ENCODE measurements at places on chromosomes 11 and 22.

GRCh38 chr22:29207243-29207550, 1.5 kb downstream of the EMID1 start:
- no peak for DNase-seq

DNA sequence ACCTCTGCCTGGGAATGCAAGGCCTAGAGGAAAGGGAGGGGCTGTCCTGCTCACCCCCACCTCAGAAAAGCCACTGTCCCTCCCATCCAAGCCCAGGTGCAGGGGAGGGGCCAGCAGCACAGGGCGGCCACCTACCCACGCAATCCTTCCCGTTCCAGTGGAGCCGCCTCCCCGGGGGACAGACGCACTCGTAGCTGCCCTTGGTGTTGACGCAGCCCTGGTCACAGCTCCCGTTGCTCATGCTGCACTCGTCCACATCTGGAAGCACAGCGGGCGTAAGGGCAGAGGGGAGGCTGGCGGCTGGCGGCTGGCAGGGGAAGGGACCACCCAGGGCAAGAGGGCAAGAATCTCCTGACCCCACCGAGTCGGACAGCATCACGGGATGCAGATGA, 40.3 kb upstream of the TTLL12 start:
- no peak for DNase-seq

GRCh38 chr22:37892566-37893335, 13.3 kb upstream of the MICALL1 start:
- no peak for DNase-seq

DNA sequence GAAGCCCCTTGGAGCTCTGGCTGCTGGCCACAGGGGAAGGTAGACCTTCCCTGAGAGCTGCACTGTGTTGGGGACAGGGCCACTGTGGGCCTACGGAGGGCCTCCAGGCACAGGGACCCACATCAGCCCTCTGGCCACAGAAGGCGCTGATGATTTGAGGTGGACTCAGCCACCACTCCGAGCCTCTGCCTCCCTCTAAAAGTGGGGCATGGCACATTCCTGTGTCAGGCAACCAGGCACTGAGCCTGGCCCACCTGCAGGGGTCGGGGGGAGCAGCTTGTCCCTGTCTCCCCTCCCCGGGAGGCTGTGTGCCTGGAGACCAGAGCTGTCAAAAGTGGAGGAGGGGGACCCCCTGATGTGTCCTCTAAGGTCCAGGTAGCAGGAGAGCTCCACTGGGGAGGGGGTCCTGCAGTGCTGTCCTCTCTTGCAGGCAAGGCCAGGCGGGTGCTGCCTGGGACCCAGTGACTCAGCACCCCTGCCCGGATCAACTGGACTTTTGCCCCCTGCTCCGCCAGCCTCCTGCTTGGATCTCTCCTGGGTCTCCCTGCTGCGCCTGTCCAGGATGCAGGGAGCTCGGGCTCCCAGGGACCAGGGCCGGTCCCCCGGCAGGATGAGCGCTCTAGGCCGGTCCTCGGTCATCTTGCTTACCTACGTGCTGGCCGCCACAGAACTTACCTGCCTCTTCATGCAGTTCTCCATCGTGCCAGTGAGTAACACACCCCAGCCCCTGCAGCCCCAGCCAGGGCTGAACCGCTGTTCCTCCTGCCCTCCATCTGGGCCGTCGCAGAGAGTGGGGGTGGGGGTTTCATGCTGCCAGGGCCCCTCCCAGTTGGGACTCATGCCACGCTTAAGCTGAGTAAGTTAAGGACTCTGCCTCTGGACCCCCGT, 17.5 kb upstream of the CDKN1C start:
- no peak for DNase-seq

- DNase-seq = no peak
These were observed 1593.1 kb upstream of the TENM4 start for GRCh38 chr11:81033779-81034540.

DNA sequence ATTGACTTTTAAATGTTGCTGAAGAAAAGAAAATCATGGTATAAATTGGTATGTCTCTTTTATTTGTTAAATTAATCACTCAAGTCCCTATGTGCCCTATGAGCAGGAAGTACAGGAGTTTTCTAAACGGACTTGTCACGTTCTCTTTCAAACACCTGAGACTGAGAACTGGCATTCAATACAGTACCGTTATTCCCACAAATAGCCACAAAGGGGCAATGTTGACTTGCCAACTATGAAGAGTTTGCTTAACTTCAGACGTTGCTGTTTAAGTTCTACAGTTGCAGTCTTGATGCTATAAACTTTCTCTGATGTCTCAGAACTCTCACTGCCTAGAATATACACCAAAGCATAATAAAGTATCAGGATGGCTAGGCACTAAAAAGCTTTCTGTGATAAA, 7.6 kb downstream of the OR56A1 start:
- DNase-seq = peak; percentile 9

- DNase-seq = peak; percentile 62
These were observed at the start of gene SORL1 for GRCh38 chr11:121451986-121452608. TSS of gene SORL1 (plus strand) at chr11:121452314. CDS start at chr11:121452332, 18 bp downstream.

- DNase-seq = no peak
These were observed 1431.4 kb upstream of the TENM4 start for GRCh38 chr11:80872116-80872728.

DNA sequence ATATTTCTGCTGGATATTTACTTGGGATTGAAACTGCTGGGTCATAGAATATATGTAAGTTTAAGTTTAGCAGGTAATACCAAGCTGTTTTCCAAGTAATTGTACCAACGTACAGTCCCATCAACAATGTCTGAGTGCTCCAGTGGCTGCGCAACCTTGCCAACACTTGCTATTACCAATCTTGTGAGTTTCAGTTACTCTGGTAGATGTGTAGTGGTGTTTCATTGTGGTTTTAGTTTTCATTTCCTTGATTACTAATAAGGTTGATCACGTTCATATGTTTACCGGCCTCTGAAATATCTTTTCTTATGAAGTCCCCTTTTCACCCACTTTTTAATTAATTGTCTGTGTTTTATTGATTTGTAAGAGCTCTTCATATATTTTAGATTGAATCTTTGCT, 370.6 kb upstream of the CADM1 start:
- DNase-seq = no peak

DNA sequence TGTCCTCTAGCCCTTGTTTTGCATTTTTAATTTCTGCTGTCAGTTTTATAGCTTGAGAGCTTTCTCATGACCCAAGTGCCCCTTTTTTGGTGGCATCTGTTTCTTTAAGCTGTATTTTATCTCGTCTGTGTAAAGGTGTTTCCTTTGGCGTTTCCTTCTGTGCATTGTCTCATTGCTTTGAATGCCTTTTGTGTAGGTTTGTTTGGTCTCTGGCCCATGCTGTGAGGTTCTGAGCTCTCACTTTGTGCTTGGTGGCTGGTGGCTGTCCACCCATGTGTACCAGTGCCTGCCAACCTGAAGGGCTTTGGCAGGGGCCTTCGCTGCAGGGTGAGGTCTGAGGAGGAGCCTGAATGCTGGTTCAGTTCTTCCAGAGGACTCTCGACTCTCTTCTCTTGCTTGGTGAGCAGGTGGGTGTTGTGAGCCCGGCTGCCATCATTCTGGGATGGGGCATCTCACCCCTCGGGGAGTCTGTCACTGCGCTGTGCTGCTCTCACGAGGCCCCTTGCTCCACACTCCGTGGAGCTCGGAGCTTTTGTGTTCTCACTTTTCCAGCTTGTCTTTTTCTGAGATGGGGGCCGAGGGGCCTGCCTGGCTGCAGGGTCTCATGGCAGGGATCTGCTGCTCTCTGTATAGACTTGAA, 14.9 kb downstream of the AP2A2 start:
- DNase-seq = no peak

- peak; percentile 28 for DNase-seq
These were observed 51.7 kb upstream of the CCDC89 start for GRCh38 chr11:85737738-85738137.

- DNase-seq = no peak
These were observed 96.5 kb upstream of the APOA1 start for GRCh38 chr11:116933961-116934360.

GRCh38 chr11:74179234-74180052, 8.4 kb downstream of the PPME1 start:
- no peak for DNase-seq

DNA sequence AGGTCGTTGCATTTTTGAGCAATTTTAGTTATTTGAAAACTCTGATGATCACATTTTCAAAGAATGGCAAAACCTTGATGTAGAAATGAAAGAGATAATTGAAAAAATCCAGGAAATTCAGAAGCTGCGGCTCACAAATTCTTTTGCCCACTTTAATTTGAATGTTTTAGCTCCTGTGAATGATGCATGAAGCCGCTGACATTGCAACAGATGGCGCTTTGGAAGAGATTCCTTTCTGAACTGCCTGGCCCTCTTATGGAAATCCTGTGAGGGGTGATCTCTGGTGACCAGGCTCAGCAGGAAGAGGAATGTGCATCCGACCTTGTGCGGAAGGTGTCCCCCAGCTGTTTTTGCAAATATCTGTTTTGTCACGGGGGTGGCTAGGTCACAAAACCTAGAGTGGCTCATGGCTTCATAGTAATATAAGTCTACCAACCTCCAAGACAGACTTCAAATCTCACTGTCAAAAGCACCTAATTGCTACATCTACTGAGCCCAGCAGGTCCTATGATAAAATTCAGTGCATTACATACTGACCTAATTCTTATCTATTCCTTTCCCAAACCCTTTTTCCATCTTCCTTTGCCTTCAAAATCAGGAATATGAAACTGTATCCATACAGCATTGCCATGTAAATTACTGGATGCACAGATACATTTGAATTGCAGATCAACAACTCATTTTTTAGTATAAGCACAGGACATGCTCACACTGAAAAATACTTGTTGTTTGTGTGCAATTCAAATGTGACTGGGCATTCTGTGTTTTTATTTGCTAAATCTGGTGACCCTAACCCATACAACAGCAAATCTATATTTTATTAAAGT, 412.7 kb downstream of the ETS1 start:
- no peak for DNase-seq

DNA sequence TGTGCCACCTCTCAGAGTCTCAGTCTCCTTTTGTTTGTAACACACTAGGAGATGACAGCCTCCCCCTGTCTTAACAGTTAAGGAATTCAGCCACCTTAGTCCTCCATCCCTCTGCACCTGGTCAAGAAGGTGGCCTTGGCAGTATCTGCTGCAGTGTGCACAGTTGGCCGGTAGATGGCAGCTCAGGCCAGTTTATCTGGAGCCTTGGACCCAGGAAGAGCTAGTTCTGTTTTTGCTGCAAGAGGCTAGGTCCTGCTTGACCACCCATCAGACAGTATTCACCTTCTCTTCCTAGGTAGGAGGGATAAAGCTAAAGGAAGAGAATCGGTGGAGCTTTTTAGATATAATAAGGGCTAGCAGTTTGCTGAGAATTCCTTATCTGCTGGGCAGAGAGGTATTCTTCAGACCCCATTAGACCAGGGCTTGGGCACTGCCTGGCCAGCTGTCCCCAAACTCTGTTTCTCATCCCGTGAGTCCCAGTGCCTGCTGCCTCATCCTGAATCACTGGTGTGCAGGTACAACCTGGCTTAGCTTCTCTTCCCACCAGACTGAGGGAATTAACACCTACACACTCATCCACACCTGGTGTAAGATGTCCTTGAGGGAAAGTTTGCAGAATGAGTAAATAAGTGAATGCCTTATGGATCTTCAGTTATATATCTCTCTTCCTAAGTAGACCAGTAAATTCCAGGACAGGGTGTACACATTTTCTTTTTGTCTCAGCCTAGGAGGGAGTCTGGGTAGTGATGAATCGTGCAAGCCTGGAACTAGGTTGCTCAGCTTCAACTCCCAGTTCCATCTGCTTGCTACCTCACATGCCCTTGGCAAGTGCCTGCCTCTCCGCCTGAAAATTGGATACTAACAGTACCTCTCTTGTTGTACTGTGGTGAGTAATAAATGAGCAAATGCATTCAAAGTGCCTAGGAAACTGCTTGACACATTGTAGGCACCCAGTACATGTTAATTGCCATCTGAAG, 70.8 kb upstream of the NARS2 start:
- DNase-seq = peak; percentile 65
